ENCODE measurements at places on chromosomes 16 and 17.

DNA sequence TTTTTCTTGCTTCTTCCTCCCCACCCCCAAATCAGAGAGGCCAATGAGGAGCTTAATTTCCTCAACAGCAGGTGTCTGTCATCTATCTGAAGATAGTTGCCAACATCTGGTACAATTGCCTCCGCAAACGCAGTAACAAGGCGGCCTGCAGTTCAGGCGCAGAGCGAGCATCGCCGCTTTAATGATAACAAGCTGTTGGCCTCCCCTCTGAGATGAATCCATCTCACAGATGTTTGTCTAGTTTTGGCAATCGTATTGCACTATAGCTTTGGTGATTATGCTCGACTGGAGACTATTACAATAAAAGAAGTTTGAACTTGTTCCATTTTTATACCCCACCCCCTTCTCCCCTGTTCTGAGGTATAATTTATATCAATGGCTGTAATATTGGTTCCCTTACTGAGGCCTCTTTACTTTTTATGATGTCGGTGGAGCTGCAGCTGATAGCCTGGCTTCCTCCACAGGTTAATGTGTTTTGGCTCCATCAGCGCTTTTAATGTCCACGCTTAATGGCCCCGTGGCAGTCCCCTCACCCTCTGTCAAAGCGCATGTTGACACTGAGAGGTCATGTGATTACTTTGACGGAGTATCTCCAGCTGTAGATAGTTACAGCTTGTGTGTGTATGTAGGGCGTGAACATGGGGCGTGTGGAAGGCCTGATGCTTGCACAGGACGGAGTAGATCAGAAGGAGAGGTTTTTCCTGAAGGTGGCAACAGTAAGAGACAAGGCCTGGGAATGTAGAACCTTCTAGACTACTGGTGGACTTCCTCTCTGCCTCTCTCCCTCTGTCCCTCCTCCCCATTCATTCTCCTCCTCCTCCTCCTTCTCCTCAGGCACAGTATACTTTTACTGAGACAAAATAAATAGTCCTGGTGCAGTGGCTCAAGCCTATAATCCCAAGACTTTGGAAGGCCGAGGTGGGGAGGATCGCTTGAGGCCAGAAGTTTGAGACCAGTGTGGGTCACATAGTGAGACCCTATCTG lies 164.7 kb downstream of the MSI2 start:
- DNase-seq = no peak

- DNase-seq = no peak
Measured at GRCh38 chr17:30160419-30161172, 44.0 kb downstream of the NSRP1 start.

- peak; percentile 68 for DNase-seq
Measured at GRCh38 chr16:3879887-3880564, 487 bp downstream of the CREBBP start.

- DNase-seq = no peak
Measured at GRCh38 chr17:48528936-48529682, 1.7 kb downstream of the HOXB1 start.

GRCh38 chr17:47087093-47087492 lies 102.0 kb downstream of the CDC27 start:
- no peak for DNase-seq

- DNase-seq = no peak
Measured at GRCh38 chr17:65022751-65023700, 33.5 kb downstream of the GNA13 start.

- peak; percentile 44 for DNase-seq
Measured at GRCh38 chr16:64823481-64824075, 298.3 kb downstream of the CDH11 start.

- no peak for DNase-seq
Measured at GRCh38 chr17:9522074-9522473, 53.5 kb downstream of the STX8 start.

- DNase-seq = no peak
Measured at GRCh38 chr16:12551530-12551929, 252.2 kb downstream of the CPPED1 start.

DNA sequence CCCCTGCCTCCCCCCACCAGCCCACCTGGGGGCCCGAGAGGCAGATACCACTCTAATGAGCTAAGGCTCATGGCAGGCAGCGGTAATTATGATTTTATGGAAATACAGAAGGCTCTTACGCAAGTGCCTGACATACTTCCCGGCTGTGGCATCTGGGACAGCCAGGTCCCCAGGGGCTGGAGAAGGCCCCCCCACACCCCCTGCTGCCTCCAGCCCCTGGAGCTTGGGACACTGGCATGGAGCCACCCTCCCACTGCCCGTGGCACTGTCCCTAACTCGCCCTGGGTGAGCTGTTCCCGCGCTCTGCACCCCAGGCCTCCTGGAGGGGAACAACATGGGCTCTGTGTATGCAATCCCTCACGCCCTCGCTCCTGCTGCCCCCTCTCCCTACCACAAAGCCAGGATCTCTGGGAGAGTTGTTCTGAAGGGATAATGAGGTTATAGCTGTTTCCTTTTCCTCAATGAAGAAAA lies 5.4 kb upstream of the STAC2 start:
- DNase-seq = no peak

DNA sequence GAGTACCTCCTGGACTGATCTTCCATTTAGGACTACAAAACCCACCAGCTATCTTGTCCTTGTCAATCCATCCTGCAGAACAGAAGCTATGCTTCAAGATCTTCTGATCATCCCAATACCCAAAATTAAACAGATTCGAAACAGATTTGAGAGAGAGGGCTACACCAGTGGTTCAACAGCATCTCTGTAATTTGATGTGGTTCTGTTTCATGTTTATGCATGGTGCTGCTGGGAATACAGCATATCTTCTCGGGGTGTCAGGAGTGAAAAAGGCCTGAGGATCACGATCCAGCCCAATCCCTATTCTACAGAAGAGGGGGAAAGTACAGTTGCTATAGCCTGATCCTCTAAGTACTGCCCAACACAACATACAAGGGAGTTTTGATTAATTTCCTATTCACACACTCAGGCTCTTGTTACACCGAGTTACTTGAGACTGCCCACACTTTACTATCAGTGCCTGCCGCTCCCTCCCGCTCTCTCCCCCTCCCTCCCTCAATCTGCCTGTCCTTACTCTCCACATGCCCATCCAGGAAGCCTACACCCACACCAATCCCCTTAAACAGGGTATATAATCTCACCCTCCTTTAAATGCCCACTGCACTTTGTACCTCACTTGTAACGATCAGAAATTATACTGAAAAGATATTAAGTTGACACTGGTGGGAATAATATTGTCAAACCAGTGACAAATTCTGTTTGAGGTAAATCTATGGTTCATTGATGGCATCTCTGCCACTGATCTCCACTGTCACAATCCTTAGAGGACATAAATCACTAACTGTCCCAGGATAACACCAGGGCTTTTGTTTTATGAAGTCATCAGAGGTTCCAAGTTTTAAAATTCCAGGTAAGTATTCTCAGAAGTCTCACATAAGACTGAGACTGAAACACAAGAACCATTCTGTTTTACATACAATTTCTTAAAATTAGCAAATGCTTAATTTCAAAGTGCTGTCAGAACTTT lies 89.3 kb upstream of the PLEKHM1 start:
- DNase-seq = no peak

- DNase-seq = no peak
Measured at GRCh38 chr17:43822570-43823190, 10.3 kb downstream of the MPP3 start.

GRCh38 chr16:83733301-83733700 lies 74.5 kb upstream of the HSBP1 start:
- no peak for DNase-seq

- DNase-seq = no peak
Measured at GRCh38 chr17:80820331-80820730, 171.3 kb upstream of the CHMP6 start.

DNA sequence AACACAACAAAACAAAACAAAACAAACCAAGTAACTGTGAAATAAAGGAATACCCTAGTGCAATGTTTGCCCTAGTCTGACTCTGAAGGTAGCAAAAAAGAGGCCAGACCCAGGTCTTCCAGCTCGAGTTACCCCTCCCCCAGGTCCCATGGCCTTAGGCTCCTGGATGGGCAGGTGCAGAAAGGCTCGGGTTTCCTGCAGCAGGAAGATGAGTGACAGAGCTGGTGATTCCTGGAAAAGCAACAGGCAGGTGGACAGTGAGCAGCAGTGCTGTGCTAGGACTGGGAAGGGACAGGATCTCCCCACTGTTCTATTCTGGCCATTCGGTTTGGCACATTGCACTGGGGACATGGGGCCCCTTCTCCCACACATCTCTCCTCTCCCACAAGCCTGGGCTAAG lies 42.9 kb upstream of the MRTFB start:
- no peak for DNase-seq

- DNase-seq = peak; percentile 61
Measured at GRCh38 chr17:16925461-16926060, 46.4 kb downstream of the TNFRSF13B start.

GRCh38 chr16:1770328-1771187 lies 785 bp downstream of the NME3 start:
- DNase-seq = peak; percentile 70

DNA sequence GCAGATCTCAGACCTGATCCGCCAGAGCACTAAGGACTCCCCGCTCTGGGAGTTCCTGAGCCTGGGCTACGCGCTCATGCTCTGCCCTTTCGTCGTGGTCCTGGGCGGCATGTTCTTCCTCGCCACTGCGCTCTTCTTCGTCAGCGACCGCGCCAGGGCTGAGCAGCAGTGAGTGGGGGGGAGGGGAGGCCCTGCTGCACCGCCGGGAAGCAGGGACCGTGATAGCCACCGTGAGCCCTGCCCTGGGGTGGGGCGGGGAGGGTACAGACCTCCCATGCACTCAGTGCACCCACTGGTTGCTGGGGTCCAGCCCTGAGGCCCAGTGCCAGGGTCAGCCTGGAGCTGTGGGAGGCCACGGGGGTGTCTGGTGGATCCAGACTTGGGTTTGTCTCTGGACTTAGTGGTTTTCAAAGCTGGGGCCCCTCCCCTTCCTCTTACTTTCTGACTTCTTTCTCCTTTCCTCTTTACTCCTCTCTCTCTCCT lies 18.9 kb downstream of the MYBBP1A start:
- DNase-seq = no peak

- DNase-seq = no peak
Measured at GRCh38 chr17:29216856-29217255, 29.8 kb upstream of the CRYBA1 start.

GRCh38 chr16:60541535-60541934 lies 1494.7 kb downstream of the CDH8 start:
- no peak for DNase-seq

DNA sequence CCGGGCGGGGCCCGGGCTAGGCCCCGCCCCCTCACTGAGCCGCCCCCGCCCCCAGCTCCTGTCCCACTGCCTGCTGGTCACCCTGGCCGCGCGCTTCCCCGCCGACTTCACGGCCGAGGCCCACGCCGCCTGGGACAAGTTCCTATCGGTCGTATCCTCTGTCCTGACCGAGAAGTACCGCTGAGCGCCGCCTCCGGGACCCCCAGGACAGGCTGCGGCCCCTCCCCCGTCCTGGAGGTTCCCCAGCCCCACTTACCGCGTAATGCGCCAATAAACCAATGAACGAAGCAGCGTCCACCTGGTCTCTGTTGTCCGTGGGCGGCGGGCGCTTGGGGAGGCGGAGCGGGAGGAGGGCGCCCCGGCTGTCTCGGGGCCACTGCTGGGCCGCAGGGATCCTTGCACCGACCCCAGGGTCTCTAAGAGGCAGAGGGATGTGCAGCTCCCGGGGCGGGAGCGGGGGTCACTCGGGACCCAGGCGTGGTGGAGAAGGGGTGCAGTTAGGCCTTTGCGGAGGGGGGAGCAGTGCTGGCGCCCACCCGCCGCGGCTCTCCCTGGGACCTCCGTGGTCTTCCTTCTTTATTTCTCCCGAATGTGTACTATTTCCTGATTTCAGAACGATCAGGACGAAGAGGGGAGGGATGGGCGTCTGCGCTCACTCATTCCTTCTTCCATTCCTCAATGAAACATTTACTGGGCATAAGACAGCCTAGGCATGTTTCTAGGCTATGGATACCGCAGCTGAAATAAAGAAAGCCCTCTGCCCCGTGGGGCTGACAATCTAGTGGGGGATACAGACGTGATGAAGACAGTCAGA lies 2.0 kb downstream of the HBZ start:
- DNase-seq = no peak

DNA sequence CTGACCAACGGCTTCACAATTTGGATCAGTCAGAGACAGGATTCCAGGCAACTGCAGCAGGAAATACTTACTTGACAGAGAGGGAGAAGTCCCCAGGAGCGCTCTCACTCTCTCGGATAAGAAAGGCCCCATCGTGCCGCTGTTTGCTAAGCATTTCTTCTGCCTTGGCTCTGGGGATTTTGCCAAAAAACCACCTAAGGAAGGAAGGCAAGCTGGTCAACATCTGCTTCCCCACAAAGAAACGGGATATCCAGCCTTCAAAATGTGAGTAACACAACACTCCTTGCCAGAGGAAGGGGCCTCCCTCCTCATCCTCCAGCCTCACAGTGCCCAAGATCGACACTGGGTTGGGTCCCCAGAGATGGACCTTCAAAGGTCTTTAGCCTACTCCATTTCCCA lies 36.6 kb upstream of the SLC25A19 start:
- DNase-seq = no peak

DNA sequence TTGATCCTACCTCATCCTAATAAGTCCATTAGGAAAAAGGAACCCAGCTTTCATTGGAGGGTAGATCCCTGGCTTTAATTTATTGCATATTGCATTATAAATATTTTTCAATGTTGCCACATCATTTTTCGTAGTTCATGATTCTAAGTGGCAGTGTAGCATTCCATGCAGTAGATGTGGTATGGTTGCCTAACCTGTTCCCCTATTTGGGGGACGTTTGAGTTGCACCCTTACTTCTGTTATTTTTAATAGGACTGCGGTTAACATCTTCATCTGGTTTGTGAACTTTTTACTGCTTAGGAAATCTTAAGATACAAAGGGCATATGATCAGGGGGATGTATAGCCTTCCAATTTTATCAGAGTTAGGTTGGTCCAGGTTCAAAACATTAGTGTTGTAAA lies 5.4 kb downstream of the SCPEP1 start:
- no peak for DNase-seq

- DNase-seq = no peak
Measured at GRCh38 chr17:8382880-8383142, 182 bp downstream of the RPL26 start.

- DNase-seq = no peak
Measured at GRCh38 chr17:67716405-67716798, 1.3 kb upstream of the NOL11 start.

DNA sequence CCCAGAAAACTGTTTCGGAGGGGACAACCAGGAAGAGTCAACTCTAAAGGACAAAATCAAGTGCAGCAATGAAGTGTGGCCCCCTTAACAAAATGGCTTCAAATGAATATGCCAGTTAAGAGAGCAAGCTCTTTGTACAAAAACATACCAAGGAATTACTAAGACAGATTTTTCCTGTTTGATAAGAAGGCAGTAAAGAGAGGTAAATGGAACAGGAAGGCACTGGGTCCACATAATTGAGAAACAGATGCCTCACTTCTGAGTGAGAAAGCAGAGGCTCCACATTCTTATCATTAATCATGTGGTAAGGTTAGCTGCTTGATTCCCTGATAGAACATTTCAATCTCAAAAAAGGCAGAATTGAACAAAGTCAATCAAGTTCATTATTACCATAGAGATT lies 44.9 kb downstream of the MBTD1 start:
- no peak for DNase-seq

- no peak for DNase-seq
Measured at GRCh38 chr16:19406891-19407491, 10.7 kb upstream of the TMC5 start.

All from posterior cingulate gyrus (tissue), 11 donors.